ENCODE measurements at places on chromosomes 12 and 14.

GRCh38 chr12:118424884-118425283 is 48.5 kb downstream of the SUDS3 start:
- DNase-seq: no peak

DNA sequence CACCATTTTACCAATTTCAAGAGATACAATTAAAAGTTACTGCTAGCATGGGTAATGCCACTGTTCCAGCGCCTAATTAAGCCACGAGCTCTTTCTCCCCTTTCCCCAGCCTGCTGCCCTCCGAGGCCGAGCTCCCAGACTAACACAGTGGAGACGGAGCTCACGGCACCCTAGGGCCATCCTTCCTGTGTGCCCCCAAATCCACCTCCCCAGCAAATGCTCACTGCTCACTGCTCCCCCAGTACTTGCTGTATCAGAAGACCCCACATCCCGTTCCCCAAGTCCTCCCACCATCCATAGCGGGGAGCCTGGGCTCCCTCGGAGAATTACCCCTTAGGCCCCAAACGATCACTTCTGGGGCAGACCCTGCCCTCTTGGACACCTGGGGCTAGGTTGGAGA is 42.7 kb downstream of the SLC6A12 start:
- no peak for DNase-seq

DNA sequence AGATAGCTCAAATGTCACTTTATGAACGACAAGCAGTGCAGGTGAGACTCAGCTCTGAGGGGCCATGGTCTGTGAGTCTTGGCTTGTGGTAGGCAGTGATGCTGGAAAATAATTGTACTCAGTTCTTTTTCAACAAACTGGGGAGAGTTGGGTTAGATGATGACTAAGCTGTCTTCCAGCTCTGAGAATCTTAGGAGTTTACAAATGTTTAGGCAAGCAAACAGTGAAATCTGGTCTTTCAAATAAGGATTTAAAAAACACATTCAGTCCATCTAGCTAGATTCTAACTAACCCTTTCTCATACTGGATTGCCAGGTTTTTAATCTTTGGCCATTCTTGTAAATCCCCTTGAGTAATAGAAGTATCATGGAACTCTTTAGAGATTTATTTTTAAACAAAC is 3.4 kb downstream of the PHC1 start:
- no peak for DNase-seq

- no peak for DNase-seq
Measured at GRCh38 chr12:124739953-124740561, 123.6 kb downstream of the SCARB1 start.

DNA sequence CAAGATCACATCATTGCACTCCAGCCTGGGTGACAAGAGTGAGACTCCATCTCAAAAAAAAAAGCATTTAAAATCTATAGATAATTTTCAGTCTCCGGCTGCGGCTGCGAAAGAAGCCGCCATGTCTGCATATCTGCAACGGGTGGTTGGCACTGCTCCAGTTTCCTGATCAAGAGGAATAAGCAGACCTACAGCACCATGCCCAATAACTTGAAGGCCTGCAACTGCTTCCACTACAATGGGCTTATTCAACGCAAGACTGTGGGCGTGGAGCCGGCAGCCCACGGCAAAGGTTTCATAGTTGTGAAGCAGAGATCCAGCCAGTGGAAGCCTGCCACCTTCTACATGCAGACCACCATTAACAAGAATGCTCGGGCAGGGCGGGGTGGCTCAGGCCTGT is 30.6 kb upstream of the EID3 start:
- DNase-seq: no peak

- DNase-seq: no peak
Measured at GRCh38 chr14:39558525-39558924, 126.3 kb upstream of the FBXO33 start.

DNA sequence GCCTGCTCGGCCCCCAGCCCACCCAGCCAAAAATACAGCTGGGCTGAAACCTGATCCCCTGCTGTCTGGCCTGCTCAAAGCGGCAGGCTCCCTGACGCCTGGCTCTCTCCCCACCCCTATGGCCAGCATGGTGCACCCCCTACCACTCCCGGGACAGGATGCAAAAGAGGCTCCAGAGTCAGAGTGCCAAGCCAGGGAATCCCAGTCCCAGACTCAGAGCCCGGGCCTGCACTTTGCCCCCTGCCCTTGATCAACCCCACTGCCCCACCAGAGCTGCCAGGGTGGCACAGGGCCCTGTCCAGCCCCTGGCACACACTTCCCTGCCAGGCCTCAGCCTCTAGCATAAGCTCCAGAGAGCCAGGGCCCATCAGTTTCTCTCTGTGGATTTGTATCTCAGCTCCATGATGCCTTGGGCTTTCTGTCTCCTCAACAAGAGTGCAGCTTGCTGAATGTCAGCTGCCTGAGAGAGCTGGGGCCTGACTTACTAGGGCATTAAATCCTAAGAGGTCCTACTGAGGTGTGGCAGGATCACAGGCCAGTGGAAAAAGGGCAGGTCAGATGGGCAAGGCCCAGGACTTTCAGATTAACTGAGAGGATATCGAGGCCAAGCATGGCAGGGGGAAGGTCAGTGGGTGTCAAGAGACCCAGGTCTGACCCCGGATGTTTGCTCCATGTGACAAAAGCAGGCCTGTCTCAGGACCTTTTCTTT is 13.9 kb downstream of the ACVRL1 start:
- DNase-seq: no peak

DNA sequence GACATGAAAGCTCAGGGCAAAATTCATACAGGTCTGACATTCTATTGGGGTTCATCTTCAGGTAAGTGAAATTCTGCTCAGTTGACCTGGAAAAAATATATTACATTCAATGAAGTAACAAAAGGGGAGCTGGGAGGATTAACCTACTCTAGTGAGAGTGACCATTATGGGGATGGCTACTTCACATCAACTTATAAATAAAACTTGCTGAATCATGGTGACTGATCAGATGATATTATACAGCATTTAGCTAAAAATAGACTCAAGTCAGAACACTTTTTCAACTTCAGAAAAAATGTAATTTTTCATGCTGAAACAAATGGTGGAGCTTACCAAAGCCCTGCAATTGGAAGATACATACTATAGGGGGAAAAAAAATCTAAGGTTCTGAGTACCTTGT is 800.2 kb downstream of the FSCB start:
- no peak for DNase-seq

- no peak for DNase-seq
Measured at GRCh38 chr12:98123021-98123461, 392.3 kb upstream of the TMPO start.

- DNase-seq: peak; percentile 17
Measured at GRCh38 chr12:4037747-4038312, 164.6 kb upstream of the PARP11 start.

DNA sequence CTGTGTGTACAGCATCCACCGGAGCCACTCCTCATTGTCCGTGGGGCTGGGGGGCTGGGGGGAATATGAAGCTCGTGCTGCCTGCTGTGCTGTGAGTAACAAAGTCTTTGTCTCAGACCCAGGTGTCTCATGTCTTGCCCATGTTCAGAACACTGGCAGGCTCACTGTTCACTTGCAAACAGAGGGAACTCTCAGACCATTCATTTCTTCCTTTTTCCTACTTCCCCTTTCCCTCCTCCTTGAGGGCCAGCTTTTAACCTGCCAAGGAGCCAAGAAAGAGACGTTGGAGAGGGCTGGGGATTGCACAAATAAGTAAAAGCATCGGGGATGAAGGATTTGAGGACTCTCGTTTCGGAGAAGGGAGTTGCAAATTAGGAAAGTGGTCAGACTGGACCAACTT is 21.6 kb downstream of the GPR132 start:
- no peak for DNase-seq

DNA sequence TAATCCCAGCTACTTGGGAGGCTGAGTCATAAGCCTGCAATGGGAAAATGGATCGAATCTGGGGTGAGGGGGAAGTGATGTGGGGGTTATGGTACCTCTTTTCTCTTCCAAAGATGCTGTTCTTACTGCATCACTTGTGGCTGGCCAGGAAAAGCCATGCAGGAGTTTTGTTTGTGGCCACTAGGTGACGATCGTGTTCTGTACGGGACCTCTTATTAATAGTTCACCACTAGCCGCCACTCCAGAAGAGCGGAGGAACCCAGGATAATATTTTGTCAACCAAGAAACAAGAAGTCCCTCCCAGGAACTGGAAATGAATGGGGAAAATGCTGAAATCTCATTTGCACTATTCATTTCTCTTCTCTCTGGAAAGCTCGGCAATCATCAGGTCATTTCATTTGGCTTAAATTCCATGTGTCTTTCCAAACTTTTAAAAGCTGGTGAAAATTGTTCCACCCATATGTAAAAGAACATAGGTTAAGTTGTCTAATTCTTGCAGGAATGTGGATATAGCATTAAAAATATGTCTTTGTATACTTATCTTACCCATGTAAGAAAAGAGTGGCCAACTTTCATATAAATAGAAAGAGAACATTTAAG is 8.9 kb downstream of the GPR65 start:
- peak; percentile 75 for DNase-seq
